ENCODE measurements at places on chromosomes 6 and 20.

DNA sequence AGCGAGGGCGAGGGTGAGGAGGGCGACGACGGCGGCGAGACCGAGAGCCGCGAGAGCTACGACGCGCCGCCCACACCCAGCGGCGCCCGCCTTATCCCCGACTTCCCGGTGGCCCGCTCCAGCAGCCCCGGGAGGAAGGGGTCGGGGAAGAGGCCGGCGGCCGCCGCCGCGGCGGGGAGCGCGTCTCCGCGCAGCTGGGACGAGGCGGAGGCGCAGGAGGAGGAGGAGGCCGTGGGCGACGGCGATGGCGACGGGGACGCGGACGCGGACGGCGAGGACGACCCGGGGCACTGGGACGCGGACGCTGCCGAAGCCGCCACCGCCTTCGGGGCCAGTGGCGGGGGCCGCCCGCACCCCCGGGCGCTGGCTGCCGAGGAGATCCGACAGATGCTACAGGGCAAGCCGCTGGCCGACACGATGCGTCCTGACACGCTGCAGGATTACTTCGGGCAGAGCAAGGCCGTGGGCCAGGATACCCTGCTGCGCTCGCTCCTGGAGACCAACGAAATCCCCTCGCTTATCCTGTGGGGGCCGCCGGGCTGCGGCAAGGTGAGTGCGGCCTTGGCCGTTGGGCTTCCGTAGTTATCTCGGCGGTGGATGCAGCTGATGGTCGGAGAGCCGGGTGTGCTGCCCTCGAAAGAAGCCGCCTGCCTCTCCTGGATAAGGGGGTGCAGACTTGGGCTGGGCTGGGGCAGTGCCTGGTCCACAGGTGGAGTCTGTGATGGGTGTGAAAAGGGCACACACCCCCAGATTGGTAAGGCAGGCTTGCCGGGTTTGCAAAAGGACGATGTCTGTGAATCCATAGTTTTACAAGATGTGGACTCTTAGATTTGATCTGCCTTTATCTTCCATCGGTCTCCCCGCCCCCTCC, 938 bp downstream of the WRNIP1 start:
- no peak for DNase-seq

DNA sequence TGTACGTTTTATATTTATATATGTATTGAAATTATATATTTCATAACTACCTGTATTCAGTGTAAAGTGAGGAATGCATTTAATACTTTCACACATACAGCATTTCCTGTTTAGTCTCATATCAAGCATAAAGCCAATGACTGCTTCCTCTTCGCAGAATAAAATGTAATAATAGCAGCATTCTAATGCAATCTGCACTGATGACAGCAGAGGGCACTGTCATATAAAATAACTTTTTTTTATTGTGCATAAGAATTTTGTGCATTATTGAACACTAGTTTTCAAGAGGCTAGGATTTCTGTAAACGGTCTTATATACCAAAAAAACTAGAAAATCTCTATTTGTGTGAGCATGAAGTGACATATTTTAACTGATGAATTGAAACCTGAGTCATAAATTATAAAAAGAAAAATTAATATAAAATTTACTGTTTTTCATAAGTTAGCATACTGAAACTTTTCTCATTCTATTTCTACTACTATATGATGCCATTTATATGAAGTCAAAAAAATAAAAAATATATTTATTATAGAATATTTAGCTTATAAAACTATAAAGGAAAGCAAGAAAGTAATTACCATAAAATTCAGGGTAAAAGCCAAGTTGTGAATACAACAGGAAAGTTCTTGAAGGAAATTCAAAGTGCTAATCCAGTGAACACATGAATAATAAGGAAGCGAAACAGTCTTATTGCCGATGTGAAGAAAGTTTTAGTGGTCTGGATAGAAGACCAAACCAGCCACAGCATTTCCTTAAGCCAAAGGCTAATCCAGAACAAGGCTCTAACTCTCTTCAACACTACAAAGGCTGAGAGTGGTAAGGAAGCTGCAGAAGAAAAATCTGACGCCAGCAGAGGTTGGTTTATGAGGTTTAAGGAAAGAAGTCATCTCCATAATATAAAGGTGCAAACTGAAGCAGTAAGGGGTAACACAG, 36.3 kb downstream of the RNF146 start:
- DNase-seq = no peak

GRCh38 chr6:130681028-130681427, 146.2 kb upstream of the SMLR1 start:
- DNase-seq = no peak

DNA sequence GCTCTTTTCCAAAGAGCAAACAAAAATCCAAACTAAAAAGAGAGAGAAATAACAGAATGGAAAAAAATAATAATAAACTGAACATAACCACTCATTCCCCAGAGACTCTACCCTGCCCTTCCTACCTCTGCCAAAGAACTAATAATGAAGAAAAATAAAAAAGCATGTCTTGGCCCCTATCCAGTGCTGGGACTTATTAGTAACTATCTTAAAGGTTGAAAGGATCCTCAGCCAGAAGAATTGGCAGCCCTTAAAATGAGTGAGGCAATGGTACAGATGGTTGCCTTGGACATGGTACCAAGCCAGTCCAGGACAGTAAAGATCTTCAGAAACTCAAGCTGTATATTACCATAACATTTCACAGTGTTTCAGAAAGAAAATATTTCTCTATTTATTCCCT, 279.3 kb downstream of the HACE1 start:
- no peak for DNase-seq

GRCh38 chr20:31607640-31608250, 2.7 kb downstream of the ID1 start:
- no peak for DNase-seq

DNA sequence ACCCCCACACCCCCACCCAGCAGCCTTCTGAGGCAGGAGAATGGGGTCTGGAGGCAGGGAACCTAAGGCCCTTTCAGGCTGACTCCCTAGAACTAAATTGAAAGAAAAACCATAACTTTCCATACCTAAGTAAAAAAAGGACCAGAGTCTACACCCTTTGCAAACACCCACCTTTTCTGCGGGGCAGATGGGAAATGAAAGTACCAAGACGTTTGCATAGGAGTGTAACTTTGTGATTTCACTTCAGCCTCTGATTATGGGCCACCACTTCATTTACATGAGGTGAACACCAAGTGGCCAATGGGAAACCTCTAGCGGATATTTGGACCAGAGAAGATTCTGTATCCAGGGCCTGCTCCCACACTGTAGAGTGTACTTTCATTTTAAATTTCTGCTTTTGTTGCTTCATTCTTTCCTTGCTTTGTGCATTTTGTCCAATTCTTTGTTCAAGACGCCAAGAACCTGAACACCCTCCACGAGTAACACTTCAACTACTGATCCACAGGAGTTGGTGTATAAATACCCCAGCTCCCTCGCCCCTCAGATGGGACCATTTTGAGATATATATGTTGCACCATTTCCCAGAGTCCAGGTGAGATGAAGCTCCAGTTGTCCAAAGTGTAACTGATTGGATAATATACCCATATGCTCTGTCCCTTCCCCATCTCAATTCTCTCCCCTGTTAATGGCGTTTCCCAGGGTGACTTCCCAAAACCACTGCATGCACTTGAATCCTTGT, 18.9 kb upstream of the SRSF6 start:
- DNase-seq = no peak

- no peak for DNase-seq
Measured at GRCh38 chr6:11706171-11706570, 72.4 kb downstream of the ADTRP start.

- no peak for DNase-seq
Measured at GRCh38 chr20:49814057-49814694, 1.5 kb downstream of the SLC9A8 start.

DNA sequence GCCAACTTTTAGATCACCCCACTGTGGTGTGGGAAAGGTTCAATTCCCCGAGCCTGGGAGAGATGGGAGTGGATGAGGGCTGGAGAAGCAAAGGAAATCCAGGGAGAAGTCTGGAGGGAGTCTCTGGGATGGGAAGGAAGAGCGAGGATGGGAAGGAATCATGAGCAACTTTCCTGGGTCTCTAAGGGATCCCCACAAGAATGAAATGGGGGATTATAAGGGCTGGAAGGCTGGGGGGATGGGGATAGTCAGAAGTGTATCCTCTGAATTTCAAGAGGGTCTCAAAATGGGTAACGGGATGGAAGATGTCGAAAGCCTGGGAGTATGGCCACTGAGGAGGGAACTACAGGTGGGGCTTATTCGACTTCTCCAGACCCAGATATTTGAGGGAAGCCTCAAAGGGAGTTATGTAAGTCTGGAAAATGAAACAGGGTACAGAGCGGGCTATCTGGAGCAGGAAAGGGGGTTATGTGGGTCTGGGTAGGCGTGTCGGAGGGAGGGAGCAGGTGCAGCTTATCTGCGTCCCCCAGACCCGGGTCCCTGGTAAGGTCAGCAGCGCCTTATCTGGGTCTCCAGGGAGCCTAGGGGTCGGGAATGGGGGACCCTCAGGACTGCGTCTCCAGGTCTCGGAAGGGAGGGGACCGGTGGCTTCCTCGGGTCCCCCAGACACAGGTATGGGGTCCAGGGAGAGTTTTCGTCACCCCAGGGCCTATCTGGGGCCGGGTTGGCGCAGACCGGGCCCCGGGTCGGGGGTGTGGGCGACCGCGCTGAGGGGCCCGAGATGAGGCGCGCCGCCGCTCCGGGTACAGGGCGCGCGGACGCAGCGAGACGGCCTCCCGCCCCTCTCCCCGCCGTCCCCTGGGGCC, 550 bp downstream of the PLAGL2 start:
- no peak for DNase-seq

DNA sequence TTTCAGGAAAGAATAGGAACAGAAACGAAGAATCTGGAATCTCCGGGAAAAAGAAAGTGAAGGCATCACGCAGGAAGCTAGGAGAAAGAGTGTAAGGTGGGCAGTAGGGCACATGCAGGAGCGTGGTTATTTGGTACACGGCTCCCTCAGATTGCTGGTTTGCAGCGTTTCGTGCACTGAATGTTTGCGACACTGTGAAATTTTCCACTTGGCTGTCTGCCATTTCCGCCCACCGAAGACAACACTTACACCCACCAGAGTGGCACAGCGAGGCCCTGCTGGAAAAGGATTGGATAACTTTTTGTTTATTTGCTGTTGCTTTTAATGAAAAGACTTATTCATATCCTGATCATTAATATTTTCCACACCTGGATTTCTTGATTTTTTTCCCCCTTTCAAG, 248.3 kb downstream of the GMPR start:
- no peak for DNase-seq

GRCh38 chr20:43528258-43528875, 20.9 kb downstream of the L3MBTL1 start:
- DNase-seq = no peak

DNA sequence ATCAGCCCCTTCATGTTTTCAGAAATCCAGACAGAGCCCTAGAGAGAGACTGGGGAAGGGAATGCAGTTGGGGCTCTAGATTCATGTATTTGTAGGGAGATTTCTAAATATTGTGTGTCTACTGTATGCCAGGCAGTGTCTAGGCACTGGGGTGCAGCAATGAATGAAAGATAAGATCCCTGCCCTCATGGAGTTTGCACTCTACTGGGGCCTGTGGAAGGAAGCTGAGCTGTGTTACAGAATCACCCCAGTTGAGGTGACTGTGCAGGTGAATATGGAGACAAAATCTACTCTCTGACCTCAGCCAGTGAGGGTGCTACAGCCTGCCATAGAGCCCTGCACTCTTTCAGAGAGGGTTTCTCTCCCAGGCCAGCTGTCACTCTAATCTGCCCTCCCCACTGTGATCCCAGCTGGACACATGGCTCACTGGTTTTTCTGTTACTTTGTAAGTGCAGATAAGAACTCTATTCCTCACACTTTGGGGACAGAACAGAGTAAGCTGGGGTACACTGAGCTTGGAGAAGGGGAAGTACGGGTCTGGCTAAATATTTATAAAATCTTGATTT, 69.2 kb upstream of the E2F3 start:
- DNase-seq = no peak

DNA sequence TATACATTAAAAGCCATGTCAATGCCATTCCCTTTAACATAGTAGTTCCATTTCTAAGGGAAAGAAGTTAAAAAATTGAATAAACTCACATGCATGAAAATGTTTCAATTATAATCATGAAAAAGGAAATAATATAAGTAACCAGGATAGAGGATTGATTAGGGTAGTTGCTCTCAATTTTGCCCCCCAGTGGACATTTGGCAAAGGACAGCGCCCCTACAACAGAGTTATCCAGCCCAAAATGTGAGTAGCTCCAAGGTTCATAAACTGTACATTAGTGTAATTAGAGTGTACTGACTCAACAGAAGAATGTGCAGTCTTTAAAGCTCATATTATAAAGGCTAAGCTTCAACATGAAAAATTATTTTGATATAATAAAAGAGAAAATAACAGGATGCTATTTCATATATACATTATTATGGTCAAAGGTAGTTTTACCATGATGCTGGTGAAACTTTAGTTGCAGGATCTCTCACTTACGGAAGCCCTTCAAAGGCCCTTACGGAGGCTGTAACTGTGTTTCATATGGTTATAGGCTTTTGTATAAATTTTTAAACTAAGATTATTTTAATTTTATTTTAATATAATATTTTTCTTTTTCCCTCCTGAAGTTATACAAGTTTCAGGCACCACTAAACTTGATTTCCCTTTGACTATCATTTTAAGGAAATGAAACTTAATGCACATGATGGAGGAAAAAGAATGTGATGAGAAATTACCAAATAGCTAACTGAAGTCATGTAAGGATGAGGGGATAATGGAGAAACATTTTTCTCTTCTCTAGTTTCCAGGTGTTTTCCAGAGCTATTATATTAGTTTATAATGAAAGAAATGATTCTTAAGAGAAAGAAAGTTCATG, 403.6 kb downstream of the PLCB1 start:
- DNase-seq = no peak

Measured in fibroblast of skin of left biceps (primary cell).